ENCODE measurements at places on chromosomes 13 and 19.

GRCh38 chr19:41870401-41870873, 6.6 kb upstream of the CD79A start:
- no peak for DNase-seq

GRCh38 chr13:33919120-33919519, 101.2 kb downstream of the RFC3 start:
- no peak for DNase-seq

DNA sequence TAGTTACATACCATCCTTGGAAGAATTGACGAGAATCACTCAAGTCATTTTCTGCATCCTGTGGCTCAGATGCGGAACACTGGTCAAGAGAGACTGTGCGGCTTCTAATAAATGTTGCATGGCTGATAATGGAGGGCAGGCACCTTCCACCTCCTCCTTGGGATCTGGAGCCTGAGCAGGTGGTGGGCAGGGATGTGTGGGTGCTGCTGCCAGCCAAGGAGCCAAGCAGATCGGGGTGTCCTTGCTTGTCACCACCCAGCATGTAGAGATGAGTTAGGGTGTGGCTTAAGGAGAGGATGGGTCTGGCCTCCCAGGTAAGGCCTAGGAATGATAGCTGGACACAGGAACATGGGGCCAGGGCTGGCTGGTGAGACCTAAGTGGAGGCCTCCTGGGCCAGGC, 17.5 kb downstream of the GPI start:
- DNase-seq: no peak

DNA sequence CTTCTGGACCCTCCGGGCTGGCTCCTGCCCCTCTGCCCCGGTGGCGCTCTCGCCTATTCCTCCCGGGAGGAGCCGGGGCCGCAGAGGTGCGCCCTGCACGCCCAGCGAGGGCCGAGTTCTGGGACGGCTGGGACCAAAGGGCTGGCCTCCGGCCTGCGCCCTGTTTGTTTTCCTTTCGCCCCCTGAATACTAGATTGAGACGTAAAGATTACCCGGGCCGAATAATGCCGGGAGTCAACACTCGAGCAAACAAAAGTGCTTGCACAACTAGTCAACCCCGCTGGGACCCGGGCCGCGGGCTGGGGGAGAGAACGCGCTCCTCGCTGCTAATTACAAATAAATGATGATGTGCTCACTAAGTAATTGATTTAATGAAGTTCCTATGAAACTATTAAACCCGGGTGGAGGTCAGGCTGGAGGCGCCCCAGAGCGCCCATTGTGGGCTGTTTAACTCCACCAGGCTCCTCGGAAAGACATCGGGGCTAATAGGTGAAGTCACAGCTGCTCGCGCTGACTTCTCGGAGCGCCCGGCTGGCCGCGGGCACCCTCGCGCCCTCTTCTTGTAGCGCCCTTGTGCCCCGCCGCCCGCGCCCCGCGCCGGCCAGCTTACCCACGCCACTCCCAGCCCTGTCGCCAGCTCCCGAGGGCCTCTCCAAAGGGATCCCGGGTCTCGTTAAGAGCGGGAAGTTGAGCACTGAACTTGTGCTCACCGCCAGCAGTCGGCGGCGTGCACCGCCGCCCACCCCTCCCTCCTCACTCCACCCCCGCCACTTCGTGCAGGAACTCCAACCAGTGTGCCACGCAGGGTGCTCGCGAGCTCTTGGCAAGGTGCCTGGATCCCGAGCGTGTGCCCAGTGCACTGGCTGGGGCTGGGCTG, 14.9 kb downstream of the ZIC5 start:
- DNase-seq: no peak

- DNase-seq: no peak
Measured at GRCh38 chr19:43695985-43696704, 19.7 kb upstream of the IRGC start.

DNA sequence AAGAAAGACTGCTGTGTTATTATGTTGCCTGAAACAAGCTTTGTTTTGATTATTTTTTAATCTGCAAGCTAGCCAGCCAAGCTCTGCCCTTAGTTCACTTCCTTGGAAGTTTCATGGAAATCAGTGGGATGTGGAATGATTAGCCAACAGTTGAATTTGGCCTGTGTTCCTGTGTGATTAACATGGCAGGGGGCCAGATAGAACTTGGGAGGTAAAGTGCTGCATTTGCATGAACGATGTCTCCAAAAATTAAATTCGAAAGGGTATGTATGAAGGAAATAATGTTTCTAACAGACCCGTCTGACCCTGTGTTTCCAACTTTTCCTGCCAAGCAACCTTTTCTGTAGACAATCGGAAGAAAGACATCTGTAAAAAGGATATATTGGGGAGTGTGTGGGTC, 32.2 kb downstream of the UFM1 start:
- DNase-seq: no peak

- peak; percentile 56 for DNase-seq
Measured at GRCh38 chr13:23618341-23618740, 48.1 kb downstream of the TNFRSF19 start.

- DNase-seq: no peak
Measured at GRCh38 chr19:38134540-38135149, 89.4 kb downstream of the DPF1 start.

DNA sequence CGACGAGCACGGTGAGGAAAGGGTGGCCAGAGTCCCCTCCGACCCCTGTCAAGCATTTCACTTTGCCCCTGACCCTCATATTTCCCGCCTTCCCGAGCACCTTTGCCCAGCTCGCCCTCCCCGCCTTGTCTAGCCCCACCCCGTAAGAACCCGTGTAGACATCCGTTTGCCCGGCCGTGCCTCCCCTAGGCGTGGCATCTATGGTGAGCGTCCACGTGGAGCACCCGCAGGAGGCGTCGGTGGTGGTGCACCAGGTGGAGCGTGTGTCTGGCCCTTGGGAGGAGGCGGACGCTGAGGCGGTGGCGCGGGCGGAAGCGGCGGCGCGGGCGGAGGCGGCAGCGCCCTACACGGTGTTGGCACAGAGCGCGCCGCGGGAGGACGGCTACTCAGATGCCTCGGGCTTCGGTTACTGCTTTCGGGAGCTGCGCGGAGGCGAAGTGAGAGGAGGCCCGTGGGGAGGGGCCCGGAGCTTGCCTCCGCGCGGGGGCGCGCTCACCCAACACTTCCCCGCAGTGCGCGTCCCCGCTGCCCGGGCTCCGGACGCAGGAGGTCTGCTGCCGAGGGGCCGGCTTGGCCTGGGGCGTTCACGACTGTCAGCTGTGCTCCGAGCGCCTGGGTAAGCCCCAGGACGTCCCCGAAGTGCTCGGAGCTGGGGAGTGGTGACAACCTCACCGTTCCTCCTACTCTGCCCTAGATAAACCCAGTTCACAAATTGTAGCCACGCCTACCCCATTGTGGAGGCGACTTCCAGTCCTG, 4.2 kb downstream of the LTBP4 start:
- no peak for DNase-seq

DNA sequence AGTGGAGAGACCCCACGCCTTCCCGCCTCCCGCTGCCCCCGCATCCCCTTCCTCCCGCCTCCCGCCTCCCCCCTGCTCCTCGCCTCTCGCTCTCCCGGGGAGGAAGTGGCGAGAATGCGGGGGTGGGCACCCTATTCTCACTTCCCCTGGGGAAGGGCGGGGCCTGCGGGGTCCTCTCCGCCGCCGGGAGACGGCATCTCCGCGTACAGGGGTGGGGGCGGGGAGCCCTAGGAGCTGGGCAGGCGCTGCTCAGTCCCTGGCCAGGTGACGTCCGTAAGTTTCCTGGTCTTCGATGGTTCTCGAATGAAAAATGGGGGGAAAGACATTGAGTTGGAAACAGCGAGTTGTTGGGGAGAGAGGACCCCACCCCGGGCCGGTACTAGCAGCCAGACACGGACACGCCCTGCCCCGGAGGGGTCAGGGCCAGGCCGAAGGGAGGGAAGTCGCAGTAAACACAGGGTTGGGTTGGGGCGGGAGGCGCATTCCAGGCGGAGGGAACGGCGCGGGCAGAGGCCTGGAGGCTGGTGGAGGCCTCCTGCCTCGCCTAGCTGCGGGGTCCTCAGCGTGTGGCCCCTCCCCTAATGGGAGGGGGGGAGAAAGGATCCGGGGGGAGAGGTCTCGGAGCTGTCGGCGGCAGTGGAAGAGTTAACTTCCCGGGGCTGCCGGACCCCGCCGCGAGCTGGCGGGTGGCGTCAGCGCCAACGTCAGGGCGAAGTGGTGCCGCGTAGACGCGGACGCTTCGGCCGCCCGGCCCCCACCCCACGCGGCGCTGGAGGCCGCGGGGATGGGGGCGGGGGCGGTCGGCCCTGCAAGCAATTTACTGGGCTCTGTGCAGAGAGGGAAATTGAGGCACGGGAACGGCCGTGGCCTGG, 10.4 kb upstream of the JUND start:
- no peak for DNase-seq

GRCh38 chr19:8423817-8424223, 10.7 kb downstream of the MARCHF2 start:
- peak; percentile 87 for DNase-seq

- DNase-seq: no peak
Measured at GRCh38 chr19:47618771-47619170, 9.8 kb downstream of the BICRA start.

DNA sequence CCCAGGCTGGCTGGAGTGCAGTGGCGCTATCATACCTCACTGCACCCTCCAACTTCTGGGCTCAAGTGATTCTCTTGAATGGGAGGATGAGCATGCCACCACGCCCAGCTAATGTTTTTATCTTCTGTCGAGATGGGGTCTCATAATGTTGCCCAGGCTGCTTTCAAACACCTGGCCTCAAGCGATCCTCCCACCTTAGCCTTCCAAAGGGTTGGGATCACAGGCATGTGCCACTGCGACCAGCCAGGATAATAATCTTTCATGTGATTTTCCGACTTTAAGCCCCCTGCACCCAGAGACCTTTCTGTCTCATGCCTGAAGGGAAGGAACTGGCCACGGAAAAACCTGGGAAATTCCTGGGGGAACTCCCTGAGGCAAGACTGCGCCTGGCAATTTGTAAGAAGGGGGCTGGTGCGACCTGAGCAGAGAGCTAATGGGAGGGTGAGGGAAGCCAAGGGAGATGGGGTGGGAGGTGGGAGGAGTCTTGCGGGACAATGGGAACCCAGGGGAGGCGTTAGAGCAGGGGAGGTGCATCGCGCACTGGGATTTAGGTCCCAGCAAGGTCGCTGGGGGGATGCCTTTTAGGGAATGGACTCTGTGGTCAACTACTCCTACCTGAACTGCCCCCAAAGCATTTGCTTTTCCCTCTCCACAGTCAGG, 1.2 kb upstream of the CCDC124 start:
- DNase-seq: no peak

GRCh38 chr13:46968450-46968849, 71.6 kb upstream of the HTR2A start:
- no peak for DNase-seq

DNA sequence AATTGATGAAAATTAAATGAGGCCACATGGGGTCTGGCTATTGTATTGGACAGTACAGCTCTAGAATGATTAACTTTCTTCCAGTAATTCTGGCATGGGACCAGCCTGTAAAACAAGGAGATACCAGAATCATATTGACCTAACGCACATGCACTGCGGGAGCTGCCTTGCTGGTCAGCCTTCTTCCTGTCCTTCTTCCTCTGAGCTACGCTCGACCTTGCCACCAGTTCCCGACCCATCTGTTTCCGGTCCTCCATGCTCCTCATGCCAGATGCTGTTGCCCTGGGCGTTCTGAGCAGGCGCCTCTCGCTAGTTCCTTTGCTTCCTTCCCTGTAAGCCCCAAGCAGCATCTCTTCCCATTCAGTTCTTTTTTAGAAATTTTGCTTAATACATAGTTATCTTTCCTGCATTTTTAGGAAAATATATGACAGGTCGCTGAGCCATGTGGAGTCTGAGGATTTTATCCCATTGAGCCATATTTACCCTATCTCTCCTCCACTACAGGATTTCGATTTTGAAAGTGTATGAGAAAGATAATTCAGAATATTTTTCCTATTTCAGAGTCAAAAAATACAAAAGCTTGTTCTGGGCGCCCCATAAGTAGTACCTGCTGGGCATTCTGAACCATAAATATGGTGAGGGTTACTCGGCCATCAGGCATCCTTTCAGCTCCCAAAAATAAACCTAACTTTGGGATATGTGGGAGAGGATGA, 38.6 kb downstream of the TNFRSF19 start:
- DNase-seq: no peak

- DNase-seq: no peak
Measured at GRCh38 chr13:100523981-100524386, 64.6 kb downstream of the GGACT start.

DNA sequence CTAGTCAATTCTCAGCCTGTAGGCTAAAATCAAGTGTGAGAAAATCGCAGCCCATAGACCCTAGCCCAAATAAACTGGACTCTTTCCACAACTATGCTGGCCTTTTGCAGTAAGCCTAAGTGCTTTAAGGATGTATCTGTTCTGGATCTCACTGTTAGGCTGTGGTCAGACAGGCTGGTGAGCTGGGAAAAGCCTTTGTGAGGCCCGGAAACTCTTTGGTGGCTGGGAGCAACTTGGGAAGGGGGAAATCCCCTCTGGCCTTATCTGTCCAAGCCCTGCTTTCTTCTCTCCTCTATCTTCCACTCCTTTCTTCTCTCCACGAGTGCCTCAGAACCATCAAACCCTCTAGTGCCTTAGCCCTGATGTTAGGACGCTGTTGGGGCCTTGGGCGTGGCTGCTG, 135.4 kb downstream of the LACC1 start:
- DNase-seq: no peak

GRCh38 chr13:111917901-111918300, 149.0 kb upstream of the SOX1 start:
- no peak for DNase-seq

DNA sequence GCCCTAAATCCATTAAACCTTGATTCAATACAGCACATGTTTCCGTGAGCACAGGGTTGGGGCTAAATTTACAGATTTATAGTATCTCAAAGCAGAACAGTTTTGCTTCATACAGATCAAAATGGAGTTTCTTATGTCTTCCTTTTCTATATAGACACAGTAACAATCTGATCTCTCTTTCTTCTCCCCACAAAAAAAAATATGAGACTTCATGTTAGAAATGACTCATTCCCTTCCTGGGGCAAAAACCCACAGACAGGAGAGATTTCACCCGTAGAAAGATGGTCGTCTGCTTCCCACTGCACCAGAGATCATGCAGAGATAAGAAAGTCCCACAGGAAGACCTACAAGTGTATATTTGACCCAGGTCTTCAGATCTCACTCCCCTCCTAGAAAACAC, 7.7 kb upstream of the ZNF611 start:
- no peak for DNase-seq

- DNase-seq: no peak
Measured at GRCh38 chr13:27607125-27607524, 13.2 kb downstream of the LNX2 start.

GRCh38 chr13:42283574-42283973, 11.6 kb downstream of the AKAP11 start:
- DNase-seq: no peak

- DNase-seq: no peak
Measured at GRCh38 chr13:97321616-97322321, 99.6 kb downstream of the MBNL2 start.

DNA sequence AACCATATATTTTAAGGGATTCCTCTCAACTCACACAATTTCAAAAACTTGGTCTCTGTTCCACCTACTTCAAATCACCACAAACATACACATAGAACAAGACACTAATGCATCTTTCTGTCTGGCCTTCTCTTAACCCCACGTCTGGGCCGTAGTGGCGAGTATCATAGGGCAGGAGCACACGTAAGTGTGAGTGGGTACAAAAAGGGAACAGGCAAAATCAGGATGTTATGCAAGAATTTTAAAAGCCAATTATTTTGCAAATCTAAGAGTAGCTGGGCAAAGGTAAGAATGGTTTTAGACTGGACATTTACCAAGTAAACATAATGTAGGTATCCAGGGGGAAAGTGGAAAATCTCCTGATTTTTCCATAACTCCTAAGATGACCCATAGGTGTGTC, 35.1 kb downstream of the MTMR6 start:
- no peak for DNase-seq

GRCh38 chr13:43846496-43847158, 32.9 kb downstream of the CCDC122 start:
- DNase-seq: no peak

All from smooth muscle cell of the brain vasculature (primary cell).